ENCODE measurements at places on chromosomes 6 and 20. TPM values are rescaled to one million over a fixed set of nuclear protein-coding genes. Genes with fewer than 3 reads are reported as not detected.
A peak's percentile ranks its signal among the peaks of the same experiment; 100 is the strongest.

SNX3 gene
- 159 TPM for total RNA-seq

SIGLEC1 gene
- not detected for total RNA-seq

RXRB gene
- total RNA-seq: 23.0 TPM

NOTCH4 gene
- total RNA-seq: 0.26 TPM

ZC3H12D gene
- 0.06 TPM for total RNA-seq

GLP1R gene
- total RNA-seq: not detected

- DNase-seq: no peak
These were observed 868 bp upstream of the SLC2A4RG start for GRCh38 chr20:63738687-63739129.

GRCh38 chr6:16399158-16399557 is 160.8 kb downstream of the GMPR start:
- no peak for DNase-seq

DNA sequence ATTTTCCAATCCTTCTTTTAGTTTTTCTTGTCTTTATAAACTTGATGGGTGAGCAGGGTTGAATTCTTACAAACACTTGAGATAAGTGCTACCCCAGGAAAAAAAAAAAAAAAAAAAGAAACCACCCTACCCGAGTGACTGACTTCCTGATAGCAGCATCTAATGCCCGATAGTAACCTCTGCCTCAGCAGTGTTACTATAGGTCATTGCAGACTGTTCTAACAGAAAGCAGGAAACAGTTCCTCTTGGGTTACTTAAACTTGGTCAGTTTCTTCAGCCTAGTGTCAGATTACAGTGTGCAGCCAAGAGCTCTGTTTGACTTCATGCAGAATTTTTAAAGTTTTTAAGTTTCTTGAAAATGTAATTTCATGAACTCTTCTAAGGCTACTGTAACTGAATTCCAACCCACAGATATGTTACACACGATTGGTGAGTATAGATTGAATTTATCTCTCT is 2.1 kb downstream of the MYLIP start:
- peak; percentile 86 for DNase-seq

DNA sequence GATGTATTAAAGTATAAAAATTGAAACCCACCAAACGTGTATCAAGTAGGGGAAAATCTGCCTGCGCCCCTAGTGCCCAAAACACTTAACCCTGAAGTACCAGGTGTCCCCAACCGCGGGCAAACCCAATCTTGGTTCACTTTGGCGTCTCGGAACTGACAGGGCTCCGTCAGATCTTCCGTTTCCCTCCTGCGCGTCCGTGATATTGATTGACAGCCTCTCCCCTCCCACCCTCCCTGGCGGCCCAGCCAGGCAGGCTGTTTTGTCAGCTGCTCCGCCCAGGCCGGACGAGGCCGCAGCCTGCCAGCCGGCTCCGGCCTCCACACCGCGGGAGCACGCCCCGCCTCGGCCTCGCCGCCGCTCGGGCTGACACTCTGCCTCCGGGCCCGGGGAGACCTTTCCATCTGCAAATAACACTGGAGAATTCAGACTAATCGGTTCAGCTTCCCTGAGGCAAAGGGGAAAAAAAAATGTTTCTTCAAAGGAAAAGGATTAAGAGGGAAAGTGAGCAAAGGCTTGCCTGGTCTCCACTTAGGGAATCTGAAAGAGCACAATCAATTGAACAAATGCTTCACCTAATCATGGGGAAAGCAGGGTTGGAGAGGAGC is 234.9 kb upstream of the MCHR2 start:
- DNase-seq: peak; percentile 86

- DNase-seq: peak; percentile 100
These were observed 223.2 kb upstream of the ECI2 start for GRCh38 chr6:4358414-4359107.

GRCh38 chr6:137259349-137259748 is 40.2 kb upstream of the IFNGR1 start:
- DNase-seq: no peak

GRCh38 chr6:113642714-113643406 is 214.3 kb upstream of the MARCKS start:
- no peak for DNase-seq

DNA sequence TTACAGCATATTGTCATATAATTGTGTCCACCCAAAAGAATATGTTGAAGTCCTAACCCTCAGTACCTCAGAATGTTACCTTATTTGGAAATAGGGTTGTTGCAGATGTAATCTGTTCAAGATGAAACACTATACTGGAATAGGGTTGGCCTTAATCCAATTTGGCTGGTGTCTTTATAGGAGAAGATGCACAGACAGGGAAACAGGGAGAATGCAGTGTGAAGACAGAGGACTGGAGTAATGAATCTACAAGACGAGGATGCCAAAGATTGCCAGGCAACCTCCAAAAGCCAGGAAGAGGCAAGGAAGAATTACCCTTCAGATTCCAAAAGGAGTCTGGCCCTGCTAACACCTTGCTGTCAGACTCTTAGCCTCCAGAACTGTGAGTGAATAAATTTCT is 482.9 kb downstream of the PTPRT start:
- DNase-seq: no peak

DNA sequence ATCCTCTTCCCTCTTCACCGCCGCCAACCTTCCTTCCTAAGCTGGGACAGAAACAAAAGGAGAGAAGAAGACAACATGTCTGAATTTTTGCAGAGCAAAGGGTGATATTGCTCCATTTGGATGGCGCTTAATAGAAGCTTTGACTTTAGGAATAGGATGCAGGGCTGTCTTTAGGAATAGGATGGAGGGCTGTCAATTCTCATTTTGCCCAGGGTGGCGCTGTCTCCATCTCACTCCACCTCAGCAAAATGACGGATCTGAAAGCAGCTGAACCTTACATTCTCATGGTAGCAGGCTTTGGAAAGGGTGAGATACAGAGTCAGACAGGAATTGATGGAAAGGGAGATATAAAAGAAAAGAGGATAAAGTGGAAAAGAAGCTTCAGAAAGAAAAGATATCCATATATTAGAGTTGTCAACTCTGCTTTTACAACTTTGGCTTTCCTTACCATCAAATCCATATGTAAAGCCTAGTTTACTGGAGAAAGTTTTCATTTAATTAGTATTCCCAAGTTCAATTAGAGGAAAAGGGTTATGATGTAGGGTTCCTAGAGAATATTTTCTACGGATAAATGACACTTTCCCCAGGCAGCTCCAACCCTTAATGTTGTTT is 2.4 kb downstream of the MTCL3 start:
- peak; percentile 75 for DNase-seq

GRCh38 chr6:35146453-35146852 is 5.3 kb upstream of the TCP11 start:
- DNase-seq: peak; percentile 55

DNA sequence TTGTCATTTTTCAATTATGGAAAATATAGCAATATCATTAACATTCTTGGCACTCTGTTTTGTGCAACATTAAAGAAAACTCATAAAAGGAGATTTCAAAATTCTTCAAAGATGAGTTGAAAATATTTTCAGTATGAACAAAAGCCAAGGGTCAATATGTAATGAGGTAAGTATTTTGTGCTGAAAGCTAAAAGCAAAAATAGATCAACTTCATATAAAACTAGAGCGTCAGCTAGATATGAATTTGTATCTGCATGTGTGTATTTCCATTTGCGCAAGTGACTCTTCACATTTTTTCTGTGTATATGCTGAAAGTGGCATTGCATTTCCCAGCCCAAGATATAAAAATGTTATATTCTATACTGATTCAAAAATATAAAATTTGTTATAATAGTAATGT is 492.1 kb upstream of the EYS start:
- DNase-seq: no peak

DNA sequence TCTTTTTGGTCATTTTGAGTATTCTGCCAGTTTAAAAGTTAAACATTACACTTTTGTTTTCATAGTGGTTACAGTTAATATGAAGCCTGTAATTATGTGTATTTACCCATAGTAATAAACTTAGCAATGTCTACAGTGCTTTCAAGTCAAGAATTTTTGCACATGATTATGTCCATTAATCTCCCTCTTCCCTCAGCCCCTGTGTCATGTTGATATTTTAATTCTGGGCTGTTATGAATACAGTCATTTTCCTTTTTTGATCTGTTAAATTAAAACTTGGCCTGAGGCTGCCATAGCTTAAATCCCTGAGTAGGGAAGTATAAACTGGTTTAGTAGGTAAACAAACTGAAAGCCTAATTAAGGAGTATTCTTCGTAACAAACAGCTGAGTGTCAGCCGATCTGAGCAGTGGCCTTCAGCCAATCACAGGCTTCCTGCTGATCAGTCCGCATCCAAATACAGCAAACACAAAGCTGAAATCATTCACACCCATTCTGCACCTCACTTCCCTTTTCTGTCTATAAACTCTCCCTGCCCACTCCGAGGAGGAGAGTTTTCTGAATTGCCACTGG is 9.5 kb upstream of the SFT2D1 start:
- DNase-seq: no peak

GRCh38 chr6:24982231-24982630 is 46.5 kb upstream of the RIPOR2 start:
- DNase-seq: no peak

GRCh38 chr20:62262064-62262463 is 23.7 kb downstream of the OSBPL2 start:
- no peak for DNase-seq

GRCh38 chr20:32559753-32560380 is 25.3 kb downstream of the NOL4L start:
- peak; percentile 20 for DNase-seq

DNA sequence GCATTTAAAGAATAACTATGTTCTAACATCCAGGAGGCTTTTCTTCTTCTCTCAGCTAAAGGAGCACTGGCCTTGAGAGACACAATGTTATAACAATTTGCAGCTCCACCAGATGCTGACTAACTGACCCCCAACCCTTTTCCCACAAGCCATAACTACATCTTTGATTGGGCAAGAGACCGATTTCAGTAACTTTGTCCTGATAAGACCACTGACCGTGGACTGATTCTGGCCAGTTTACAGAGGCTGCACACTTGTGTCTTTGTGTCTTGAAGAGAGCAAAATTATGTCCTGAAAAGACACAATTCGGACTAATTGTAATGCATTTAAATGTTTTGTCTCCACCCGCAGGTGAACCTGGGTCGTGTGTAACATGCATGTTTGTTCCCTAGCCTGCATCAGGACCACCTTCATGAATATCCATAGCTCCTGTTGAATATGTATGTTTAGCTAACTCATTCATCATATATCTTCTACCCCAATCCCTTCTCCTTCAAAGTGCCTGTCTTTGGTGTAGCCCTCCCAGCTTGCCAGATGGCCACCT is 22.3 kb downstream of the ABRACL start:
- DNase-seq: no peak

DNA sequence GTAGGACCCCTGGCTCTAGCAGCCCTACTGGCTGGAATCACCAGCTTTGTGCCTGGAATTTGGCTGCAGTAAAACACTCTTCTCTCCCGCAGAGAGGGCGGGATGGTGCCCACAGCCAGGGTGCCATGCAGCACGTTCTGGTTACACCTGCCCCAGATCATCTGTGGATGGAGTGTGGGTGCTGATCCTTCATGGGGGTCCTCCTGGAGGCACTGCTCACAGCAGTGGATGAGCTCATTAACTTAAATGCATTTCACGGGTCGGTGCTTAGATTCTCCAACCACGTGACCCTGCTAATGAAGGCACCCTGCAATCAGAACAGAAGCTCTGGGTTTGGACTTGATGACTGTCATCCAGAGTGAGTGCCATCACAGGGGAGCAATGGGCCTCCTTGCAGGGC is 138.6 kb upstream of the AFDN start:
- no peak for DNase-seq
